Activated naive CD8-positive, alpha-beta T cell treated with anti-CD3 and anti-CD28 coated beads for 36 hours (primary cell): ENCODE measurements at places on chromosomes 2 and 18. TPM values are rescaled to one million over a fixed set of nuclear protein-coding genes. Genes with fewer than 3 reads are reported as not detected.
A peak's percentile ranks its signal among the peaks of the same experiment; 100 is the strongest.

- no peaks in the 10 kb centered on the region for H3K36me3 ChIP-seq
- peaks cover 3% of the 10 kb centered on the region for H3K27me3 ChIP-seq
- H3K27ac ChIP-seq = no peak overlapping the region
- no peaks in the 10 kb centered on the region for H3K4me1 ChIP-seq
- H3K4me3 ChIP-seq = no peak overlapping the region
- DNase-seq = no peak
Observed at GRCh38 chr18:8848541-8848940, 143.2 kb downstream of the MTCL1 start.

DNA sequence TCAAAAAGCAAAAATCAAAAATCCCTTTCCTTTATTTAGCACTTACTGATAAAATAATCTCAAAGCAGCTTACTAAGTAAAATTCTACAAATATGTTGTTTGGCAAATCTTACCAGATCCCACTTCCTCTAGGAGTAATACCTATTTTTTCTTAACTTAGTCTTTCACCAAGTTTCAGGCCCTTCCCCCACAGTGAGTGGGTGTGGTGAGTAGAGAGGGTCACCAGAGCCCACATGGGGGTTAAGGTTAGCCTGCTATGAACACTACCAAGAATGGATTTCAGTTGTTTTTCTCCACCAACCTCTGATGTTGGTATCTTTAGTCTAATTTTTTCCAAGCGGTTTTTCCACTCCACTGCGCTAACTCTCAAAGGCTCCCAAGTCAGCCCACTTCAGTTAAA, 23.2 kb downstream of the PIAS2 start:
- peaks cover 54% of the 10 kb centered on the region for H3K36me3 ChIP-seq
- H3K27me3 ChIP-seq = no peaks in the 10 kb centered on the region
- peak; percentile 18 for DNase-seq
- peak overlapping the region; percentile 18 for H3K4me3 ChIP-seq

SALL3 gene
- total RNA-seq = not detected

SLC14A1 gene
- 1.1 TPM for total RNA-seq

DNA sequence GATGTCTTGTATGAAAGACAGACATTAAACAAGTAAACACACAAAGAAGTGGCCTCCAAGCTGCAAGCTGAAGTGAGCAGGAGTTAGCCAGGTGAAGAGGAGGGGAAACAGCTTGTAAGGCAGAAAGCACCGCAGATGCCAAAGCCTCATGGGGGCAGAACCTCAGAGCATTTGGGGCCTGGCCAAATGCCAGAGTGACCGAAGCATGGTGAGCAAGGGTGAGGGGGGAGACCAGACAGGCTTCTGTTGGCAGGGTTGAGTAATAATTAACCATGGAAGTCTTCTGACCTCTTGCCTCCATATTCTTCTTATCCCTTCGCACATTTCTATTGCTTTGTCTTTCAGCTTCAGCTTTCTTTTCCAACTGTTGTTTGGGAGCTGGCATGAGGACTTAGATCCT, 5.6 kb downstream of the QPCT start:
- H3K4me1 ChIP-seq = peaks cover 12% of the 10 kb centered on the region
- no peak overlapping the region for H3K27ac ChIP-seq

GRCh38 chr2:223970343-223971128, 13.3 kb downstream of the MRPL44 start:
- DNase-seq = peak; percentile 21
- H3K27me3 ChIP-seq = no peaks in the 10 kb centered on the region
- peaks cover 6% of the 10 kb centered on the region for H3K36me3 ChIP-seq

GRCh38 chr2:3411103-3411502, 31.6 kb downstream of the TRAPPC12 start:
- H3K27ac ChIP-seq = no peak overlapping the region
- H3K27me3 ChIP-seq = no peaks in the 10 kb centered on the region
- H3K4me3 ChIP-seq = no peak overlapping the region
- DNase-seq = no peak
- peaks cover 20% of the 10 kb centered on the region for H3K36me3 ChIP-seq
- peaks cover 13% of the 10 kb centered on the region for H3K4me1 ChIP-seq

- peaks cover 13% of the 10 kb centered on the region for H3K27me3 ChIP-seq
- H3K4me3 ChIP-seq = no peak overlapping the region
- H3K4me1 ChIP-seq = no peaks in the 10 kb centered on the region
- no peaks in the 10 kb centered on the region for H3K36me3 ChIP-seq
Observed at GRCh38 chr2:84175340-84175739, 283.7 kb downstream of the SUCLG1 start.

DNA sequence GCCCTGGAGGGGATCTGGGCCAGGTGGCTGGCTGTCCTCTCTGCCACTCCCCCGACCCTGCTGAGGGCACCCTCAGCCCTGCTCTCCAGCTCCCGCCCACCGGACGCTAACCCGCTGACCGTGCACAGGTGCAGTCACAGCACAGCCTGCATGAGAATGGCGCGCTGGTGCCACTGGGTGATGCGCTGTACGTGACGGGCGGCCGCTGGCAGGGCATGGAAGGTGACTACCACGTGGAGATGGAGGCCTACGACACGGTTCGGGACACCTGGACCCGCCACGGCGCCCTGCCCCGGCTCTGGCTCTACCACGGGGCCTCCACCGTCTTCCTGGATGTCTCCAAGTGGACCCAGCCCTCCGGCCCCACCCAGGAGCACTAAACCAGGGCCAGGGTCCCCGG, 8.1 kb upstream of the ERFE start:
- no peak overlapping the region for H3K27ac ChIP-seq
- DNase-seq = no peak
- H3K36me3 ChIP-seq = no peaks in the 10 kb centered on the region

DNA sequence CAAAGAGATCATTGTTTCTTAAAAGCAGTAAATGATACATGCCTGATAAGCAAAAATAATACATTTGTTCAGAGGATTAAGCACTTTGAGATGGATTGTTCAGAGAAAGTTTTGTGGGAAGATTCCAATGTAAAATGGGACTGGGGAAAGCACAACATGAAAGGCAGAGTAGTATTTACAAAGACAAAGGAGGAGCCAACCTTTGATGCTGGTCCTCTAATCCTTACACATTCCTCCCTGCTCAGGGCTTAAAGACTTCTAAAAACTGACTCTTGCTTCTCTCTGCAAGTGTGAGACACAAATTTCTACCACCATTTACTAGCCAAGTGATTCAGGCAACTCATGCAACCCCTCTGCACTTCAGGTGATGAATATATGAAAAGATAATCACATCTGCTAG, 47.2 kb upstream of the REG3G start:
- no peak for DNase-seq
- H3K4me1 ChIP-seq = no peaks in the 10 kb centered on the region
- H3K4me3 ChIP-seq = no peak overlapping the region
- no peaks in the 10 kb centered on the region for H3K36me3 ChIP-seq
- H3K27ac ChIP-seq = no peak overlapping the region
- H3K27me3 ChIP-seq = no peaks in the 10 kb centered on the region

GRCh38 chr2:8281950-8282857, 399.7 kb upstream of the ID2 start:
- no peak overlapping the region for H3K4me3 ChIP-seq
- no peaks in the 10 kb centered on the region for H3K4me1 ChIP-seq

MEP1B gene
- total RNA-seq = 0.08 TPM

DNA sequence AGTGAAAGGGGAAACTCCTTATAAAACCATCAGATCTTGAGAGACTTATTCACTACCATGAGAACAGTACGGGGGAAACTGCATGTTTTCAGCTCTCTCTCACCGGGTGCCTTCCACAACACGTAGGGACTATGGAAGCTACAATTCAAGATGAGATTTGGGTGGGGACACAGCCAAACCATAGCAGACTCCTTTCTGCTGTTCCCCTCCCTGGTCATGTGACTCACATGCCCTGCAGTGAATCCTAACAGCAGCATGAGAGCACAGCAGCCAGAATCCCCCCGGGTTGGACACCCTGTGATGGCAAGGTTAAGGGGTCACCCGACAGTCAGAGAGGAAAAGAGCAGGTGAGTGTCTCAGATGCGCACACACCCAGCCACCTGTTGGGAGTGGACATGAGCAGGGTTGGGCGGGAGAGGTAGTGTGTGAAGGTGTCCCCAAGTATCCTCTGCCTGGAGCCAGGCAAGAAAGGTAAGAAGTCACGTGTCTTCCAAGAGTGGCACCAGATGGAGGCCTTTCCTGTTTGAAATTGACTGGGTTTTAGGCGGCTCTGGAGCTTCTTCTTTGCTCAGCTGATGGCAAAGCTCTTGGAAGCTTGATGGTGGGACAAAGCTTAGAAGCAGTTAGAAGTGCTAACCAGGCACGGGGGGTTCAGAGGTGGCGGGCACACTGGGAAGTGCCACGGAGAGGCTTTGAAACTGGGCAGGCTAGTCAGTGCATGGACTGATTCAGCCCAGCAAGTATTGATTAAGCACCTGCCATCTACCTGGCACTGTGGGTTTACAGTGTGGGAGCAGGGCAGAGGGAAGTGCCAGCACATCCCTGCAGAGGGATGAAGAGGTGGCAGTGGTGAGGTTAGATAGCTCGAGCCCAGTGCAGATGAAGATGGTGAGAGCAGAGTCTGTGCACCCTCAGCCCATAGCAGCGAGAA, 68.7 kb downstream of the RHOB start:
- H3K4me3 ChIP-seq = no peak overlapping the region
- DNase-seq = no peak
- no peaks in the 10 kb centered on the region for H3K36me3 ChIP-seq
- no peak overlapping the region for H3K27ac ChIP-seq
- H3K27me3 ChIP-seq = no peaks in the 10 kb centered on the region

DNA sequence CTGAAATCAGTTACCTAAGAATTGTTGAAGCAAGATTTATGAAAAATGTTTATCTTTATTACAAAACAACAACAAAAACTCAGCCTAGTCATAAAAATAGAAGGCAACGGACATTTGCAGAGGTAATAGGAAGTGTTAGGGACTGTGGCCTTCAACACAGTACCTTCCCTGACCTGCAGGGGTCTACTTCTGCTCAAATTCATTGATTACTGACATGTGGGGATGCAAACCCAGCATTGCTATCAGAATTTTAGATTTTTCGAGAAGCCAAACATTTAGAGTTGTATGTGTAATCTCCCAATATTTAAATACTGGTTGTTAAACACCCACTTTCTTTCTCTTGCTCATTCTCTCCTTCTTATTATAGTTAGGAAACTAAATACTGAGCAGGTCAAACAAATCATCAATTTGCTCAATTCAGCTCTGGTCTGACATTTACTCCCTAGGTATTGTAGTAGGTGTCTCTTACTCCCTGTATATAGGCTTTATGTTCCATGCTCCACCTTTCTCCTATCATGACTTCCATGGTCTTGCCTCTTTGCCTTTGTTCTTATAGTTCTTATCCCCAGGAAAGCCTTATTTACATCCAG, 198.5 kb downstream of the UBE2E3 start:
- H3K27me3 ChIP-seq = no peaks in the 10 kb centered on the region
- no peak overlapping the region for H3K4me3 ChIP-seq
- H3K27ac ChIP-seq = peak overlapping the region; percentile 63
- H3K4me1 ChIP-seq = peaks cover 45% of the 10 kb centered on the region

SERPINB5 gene
- total RNA-seq = not detected

GRCh38 chr18:60910534-60910933, 422.7 kb upstream of the CDH20 start:
- no peaks in the 10 kb centered on the region for H3K27me3 ChIP-seq
- no peaks in the 10 kb centered on the region for H3K36me3 ChIP-seq
- no peak for DNase-seq
- H3K4me1 ChIP-seq = no peaks in the 10 kb centered on the region

- DNase-seq = no peak
- H3K27ac ChIP-seq = no peak overlapping the region
- H3K36me3 ChIP-seq = peaks cover 1% of the 10 kb centered on the region
- no peaks in the 10 kb centered on the region for H3K27me3 ChIP-seq
- no peak overlapping the region for H3K4me3 ChIP-seq
- H3K4me1 ChIP-seq = peaks cover 2% of the 10 kb centered on the region
Observed at GRCh38 chr2:72685638-72686213, 140.1 kb downstream of the EXOC6B start.

DNA sequence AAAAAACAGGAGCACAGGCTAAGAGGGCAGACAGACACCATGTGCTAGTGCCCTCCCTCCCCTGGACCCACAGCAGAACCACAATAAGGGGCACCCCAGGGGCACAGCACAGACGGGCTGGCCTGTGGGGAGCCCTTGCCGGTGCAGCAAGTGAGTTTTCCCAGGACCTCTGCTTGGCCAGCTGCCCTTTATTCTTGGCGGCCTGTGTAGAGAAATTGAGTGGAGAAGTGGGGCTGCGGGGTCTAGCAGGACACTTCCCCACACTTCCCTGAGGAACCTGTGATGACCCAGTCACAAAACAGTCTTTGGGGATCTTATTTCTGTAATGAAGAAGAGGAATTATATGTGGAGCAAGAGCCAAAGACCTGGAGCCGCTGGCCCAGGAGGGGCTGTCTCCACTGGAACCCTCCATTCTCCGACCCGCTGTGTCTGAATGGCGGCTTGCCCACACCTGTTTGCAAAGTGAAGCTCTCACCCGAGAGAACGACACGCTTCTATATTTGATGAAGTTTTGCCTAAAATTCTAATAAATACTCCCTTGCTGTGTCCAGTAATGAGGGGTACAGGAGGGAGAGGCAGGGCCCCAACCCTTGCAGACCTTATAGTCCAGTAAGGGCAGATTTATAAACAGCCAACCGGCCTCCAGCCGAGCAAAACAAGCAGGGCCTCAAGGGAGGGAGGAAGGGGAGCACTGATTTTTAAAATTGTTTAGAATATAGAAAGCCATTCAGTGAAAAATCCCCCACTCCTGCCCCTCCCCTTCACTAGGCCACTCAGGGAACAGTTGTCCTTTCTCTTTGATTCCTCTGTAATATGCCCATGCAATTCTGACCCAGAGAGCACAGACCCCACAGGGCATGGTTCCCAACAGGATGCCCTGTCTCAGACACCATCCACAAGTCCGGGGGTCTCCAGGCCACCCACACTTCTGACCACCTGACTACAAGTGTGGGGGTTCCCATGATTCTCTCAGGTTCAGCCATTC, 44.7 kb upstream of the SNED1 start:
- no peaks in the 10 kb centered on the region for H3K36me3 ChIP-seq
- no peaks in the 10 kb centered on the region for H3K27me3 ChIP-seq
- H3K27ac ChIP-seq = no peak overlapping the region
